Fibroblast of lung (primary cell): ENCODE measurements at places on chromosomes 2 and 18. TPM values are rescaled to one million over a fixed set of nuclear protein-coding genes. Genes with fewer than 3 reads are reported as not detected.
A peak's percentile ranks its signal among the peaks of the same experiment; 100 is the strongest.

GRCh38 chr2:59232394-59233165 is 991.5 kb upstream of the FANCL start:
- H3K27ac ChIP-seq: no peak overlapping the region
- H3K27me3 ChIP-seq: no peaks in the 10 kb centered on the region
- no peaks in the 10 kb centered on the region for H3K4me1 ChIP-seq
- no peaks in the 10 kb centered on the region for H3K36me3 ChIP-seq
- no peak for DNase-seq

DNA sequence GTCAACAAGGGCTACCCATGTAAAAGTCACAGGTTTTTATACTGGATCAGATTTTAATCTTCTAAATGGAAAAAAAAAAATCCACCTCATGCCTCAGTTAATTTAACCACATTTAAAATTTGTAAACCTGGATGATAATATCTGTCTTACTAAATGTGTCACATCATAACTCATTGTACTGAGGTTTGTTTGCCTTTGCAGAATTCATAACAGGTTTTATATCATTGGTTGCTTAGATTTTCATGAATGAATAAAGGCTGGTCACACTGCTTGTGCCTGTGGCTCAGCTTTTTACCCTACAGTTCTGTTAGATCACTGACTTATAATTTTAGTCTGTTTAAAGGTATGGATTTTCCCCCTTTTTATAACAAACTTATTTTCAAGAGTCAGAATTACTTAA is 48.9 kb downstream of the PSMD14 start:
- H3K36me3 ChIP-seq: no peaks in the 10 kb centered on the region
- no peak for DNase-seq
- H3K27ac ChIP-seq: no peak overlapping the region

GRCh38 chr2:44825702-44826101 is 115.8 kb upstream of the SIX3 start:
- no peak overlapping the region for H3K4me3 ChIP-seq
- H3K36me3 ChIP-seq: no peaks in the 10 kb centered on the region
- peaks cover 4% of the 10 kb centered on the region for H3K27me3 ChIP-seq
- no peak for DNase-seq
- H3K4me1 ChIP-seq: no peaks in the 10 kb centered on the region
- H3K27ac ChIP-seq: no peak overlapping the region

- no peak overlapping the region for H3K4me3 ChIP-seq
- no peaks in the 10 kb centered on the region for H3K4me1 ChIP-seq
- no peaks in the 10 kb centered on the region for H3K36me3 ChIP-seq
- DNase-seq: no peak
Measured at GRCh38 chr2:100800915-100801314, 19.0 kb upstream of the NPAS2 start.

DNA sequence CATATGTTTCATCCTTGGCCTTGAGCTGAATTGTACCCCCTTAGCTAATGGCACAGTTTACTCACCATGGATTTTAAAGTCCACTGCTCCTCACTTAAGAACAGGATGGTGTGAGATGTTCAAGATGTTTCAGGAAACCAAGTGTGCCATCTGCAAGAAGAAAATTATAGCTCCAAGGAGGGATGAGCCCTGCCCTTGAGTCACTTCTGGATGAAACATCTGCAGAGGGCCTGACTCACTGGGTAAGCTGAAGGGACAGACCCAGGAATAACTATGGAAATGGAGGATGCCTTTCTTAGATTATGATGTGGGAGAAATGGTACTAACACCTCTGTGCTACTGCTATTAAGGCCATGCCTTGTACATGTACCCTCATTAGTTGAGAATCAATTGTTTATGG is 6.4 kb downstream of the MARS2 start:
- H3K36me3 ChIP-seq: no peaks in the 10 kb centered on the region
- H3K4me1 ChIP-seq: peaks cover 5% of the 10 kb centered on the region
- H3K27ac ChIP-seq: no peak overlapping the region
- H3K27me3 ChIP-seq: no peaks in the 10 kb centered on the region
- no peak for DNase-seq
- H3K4me3 ChIP-seq: no peak overlapping the region

DNA sequence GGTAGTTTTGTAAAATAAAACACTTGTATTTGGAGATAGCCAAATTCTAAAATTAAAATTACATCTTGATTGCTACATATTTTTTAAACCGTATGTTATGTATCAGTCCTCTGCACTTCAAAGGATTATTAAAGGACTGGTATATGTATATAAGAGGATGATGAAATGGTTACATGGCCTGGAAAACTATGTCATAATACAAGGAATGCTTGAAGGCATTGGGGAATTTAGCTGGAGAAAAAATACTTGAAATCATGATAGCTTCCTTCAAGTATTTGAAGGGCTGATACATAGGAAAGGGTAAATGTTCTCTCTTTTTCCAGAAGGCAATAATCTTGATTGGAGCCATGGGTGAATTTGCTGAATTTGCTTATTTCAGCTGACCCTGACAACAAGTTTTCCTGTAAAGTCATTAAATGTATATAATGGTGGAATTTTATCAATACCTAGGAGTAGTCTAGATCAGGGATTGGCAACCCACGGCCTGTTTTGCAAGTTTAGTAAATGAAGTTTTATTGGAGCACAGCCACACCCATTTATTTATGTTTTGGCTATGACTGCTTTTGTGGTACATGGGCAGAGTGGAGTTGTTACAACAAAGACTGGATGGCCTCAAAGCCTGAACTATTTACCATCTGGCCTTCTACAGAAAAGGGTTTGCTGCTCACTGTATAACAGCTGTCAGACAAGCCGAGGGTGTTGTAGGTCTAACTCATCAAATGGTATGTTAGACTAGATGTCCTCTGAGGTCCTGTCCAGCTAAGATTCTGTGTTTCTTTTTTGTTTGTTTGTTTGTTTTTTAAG is 34.4 kb downstream of the ACYP2 start:
- no peaks in the 10 kb centered on the region for H3K4me1 ChIP-seq
- H3K36me3 ChIP-seq: no peaks in the 10 kb centered on the region
- DNase-seq: peak; percentile 2
- no peak overlapping the region for H3K4me3 ChIP-seq
- no peaks in the 10 kb centered on the region for H3K27me3 ChIP-seq

GRCh38 chr2:67733517-67733916 is 329.3 kb downstream of the C1D start:
- H3K4me1 ChIP-seq: no peaks in the 10 kb centered on the region
- no peak overlapping the region for H3K4me3 ChIP-seq

- DNase-seq: no peak
- no peaks in the 10 kb centered on the region for H3K27me3 ChIP-seq
- no peaks in the 10 kb centered on the region for H3K36me3 ChIP-seq
- H3K27ac ChIP-seq: no peak overlapping the region
Measured at GRCh38 chr18:46868169-46868921, 49.0 kb downstream of the PIAS2 start.

IL36RN gene
- not detected in 2 replicates for total RNA-seq

IL1RN gene
- total RNA-seq: not detected in 2 replicates

INHA gene
- 0.26 and 0.50 TPM in 2 replicates for total RNA-seq

BMP10 gene
- not detected in 2 replicates for total RNA-seq

PKP4 gene
- 32.6 and 56.3 TPM in 2 replicates for total RNA-seq

IL36A gene
- not detected in 2 replicates for total RNA-seq

SNORC gene
- total RNA-seq: 0.77 and 0.83 TPM in 2 replicates

BCL11A gene
- total RNA-seq: under 0.01 and 0.17 TPM in 2 replicates
